KBM-7 (cell line): ENCODE measurements at places on chromosomes 4 and X.

GRCh38 chrX:53621418-53621986 is 65.0 kb downstream of the HUWE1 start:
- DNase-seq, result no peak

DNA sequence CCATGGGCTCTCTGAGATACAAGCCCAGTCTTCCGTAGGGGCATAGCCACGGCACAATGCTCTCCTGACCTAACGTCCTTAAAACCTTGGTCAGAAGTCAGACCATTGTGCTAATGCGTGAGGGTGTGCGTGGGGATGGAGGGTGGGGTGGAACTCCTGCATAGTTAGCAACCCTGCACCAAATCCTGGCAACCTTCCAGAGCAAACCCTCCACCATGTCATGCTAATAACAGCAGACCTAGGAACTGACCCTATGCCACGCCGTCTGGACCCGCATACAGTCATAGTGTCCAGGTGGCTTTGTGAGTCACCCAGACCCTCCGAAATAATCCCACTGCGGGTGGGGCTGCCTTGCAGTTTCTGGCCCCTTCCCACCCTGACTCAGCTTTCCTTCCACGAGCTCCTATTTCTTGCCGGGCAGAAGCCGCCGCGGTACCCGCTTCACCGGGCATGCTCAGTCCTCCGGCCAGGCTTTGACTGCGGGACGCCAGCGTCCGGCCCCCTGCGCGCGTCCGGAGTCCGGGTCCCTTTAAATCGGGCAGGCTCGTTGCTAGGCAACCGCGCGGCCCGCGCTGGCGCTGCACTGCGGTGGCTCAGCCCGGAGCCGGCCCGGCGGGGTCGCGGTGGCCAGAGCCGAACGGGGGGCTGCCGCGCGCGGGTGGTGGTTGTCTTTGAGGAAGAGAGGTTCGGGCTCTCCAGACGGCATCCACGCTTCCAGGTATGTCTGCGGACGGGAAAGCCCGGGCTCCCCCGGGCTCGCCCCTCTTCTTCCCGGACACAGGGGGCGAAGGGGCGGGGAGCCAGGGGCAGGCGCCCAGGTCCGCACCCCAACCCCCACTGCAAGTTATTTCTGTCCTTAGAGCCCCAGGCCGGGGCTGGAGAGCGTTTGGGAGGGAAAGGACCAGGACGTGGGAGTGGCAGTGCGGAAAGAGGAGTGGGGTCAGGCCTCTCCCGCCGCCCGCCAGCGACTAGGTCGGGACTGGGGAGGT is at the start of gene CCDC160:
CCDC160 (plus strand) TSS at position 557 of the 989 bp plus-strand sequence. CDS start 7,619 bp downstream, outside the sequence.
- DNase-seq, result peak; percentile 16

GRCh38 chr4:29726938-29727337 is 993.2 kb upstream of the PCDH7 start:
- DNase-seq, result no peak

DNA sequence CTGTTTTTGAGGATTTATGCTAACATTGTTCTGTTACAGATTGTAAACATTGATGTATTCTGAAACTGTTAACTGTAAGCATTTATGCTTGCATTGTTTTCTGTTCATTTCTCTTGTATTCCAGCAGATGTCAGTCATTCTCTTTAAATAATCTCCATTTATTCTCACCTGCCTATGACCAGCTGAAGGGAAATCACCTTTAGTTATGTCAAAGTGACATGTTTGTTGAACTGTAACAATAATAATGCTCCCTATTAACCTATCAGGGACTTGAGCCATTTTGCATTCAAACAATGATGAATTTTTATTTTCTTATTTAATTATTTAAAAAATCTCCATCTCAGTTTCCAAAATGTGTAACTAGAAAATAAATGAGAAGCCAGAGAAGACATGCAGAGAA is 58.0 kb downstream of the SPCS3 start:
- DNase-seq, result no peak

GRCh38 chrX:130625386-130625785 is 223.6 kb downstream of the RBMX2 start:
- no peak for DNase-seq

GRCh38 chr4:176360446-176360845 is 40.7 kb downstream of the SPCS3 start:
- DNase-seq, result no peak

- DNase-seq, result no peak
Measured at GRCh38 chr4:52873191-52873590, 11.1 kb downstream of the RASL11B start.

- peak; percentile 32 for DNase-seq
Measured at GRCh38 chrX:23554304-23554703, 113.0 kb upstream of the PRDX4 start.

GRCh38 chr4:172751550-172751949 is 417.1 kb upstream of the GALNT7 start:
- no peak for DNase-seq

DNA sequence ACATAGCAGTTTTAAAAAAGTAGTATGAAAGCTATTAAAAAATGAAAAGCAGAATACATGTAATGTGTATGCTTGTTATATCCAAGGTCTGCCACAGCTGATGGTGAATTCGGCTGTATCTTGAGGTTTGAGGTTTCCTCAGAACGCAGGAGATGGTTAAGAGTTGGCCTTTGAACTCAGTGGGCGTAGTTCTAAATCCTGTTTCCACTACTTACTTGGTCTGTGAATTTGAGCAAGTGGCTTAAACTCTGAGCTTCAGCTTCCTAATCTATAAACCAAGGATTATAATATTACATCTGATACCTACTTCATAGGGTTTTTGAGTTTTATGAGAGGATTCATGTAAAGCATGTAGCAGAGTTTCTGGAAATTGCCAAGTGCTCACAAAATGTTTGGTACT is 125.2 kb downstream of the STIM2 start:
- peak; percentile 27 for DNase-seq

DNA sequence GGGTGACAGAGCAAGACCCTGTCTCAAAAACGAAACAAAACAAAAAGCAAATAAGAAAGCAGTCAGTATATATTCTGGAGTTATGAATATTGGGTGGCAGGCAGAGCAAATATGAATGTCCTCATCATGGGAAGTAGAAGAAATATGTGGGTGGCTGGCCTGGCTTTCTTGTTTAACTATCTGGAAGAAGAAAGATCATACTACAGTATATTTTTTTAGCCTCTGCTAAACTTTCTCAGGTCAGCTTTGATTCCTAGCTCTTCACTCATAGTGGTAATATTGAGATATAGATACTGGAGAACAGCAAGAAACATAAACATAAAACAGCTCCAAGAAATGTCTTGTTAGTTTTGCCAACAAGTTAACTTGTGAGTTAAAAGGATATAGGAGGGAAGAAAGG is 192.5 kb downstream of the SOWAHB start:
- no peak for DNase-seq

- no peak for DNase-seq
Measured at GRCh38 chr4:182073278-182073677, 169.9 kb upstream of the TENM3 start.

DNA sequence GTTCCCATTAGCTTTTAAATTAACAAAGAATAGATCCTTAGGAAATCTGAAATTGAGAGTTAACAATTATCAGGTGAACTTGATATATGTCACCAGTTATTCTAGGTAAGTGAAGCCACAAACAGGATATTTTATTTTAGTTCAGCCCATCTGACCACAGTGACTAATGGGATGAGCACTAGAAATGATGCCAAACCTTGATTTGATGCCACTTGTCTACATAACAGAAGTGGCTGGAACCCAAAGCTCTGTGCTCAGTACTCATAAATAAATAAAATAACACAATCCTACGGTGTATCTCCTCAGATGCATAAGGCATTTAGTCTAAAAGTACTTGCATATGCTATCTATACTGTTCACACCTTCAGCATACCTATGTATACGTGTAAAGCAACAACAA is 12.2 kb downstream of the SLITRK4 start:
- no peak for DNase-seq

- DNase-seq, result no peak
Measured at GRCh38 chrX:137548261-137548660, 17.7 kb upstream of the ZIC3 start.

GRCh38 chr4:150056569-150056968 is 21.7 kb upstream of the DCLK2 start:
- no peak for DNase-seq

DNA sequence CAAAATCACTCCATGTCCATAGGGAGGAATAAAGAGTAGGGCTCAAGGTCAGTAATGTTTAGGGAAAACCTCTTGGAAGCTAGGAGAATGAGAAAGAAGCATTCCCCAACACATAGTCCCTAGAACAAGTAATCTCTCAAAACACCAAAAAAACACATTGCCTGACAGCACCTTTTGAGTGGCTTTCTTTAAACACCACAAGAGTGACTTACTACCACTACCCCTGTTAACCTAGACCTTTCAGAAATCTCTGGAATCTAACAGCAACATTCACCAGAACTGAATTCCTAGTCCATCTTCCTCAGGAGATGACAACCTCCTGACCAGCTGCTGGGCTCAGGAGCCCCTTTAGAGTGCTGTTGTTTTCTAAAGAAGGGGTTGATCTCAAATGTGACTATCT is 142.2 kb downstream of the SOWAHB start:
- DNase-seq, result no peak

DNA sequence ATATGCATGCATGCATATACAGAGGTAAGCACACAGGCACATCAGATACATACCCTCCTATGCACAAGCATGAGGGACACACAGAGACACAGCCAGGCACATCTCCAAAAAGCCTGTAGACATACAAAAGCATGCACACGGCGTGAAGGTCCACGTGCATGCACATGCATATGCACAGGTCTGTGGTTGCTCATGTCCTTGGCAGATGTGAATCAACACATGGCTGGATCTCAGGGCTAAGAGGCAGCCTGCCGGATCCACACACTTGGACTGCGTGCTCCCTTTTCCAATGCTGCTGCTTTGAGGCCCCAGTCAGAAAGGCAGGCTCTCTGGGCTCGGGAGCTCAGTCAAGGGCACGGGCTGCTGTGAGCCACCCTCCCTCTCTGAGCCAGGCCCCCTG is 3.6 kb downstream of the STARD8 start:
- no peak for DNase-seq

DNA sequence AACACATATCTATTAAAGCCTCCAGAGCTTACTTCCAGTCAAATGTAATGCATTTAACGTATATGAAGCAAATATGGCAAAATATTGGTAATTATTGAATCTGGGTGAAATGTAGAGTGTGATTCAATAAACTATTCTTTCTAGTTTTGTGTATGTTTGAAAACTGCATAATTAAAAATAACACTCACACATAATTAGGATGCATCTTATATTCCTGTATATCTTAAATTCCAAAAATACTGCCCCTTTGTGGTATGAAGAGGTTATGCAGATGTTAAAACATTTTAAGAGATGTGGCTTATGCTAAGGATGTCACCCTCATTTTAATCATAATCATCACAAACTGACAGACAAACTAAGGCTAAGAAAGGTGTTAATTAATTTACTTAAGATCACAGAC is 182.9 kb downstream of the COX18 start:
- peak; percentile 5 for DNase-seq

DNA sequence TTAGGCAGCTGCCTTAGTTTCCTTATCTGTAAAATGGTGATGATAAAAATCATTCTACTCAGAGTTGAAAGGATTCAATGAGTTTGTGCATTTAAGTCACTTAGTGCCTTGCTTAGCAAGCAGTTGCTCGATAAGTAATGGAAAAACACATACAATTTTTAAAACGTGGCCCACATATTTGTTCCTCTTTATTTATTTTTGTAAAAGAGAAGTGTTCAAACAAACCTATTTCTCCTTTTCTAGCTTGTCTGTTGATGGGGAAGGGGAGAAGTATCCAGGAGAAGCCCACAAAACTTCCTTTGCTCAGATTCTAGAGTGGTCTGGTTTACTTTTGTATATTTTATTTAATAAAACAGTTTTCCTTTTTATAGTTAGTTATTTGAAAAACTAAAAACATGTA is 3.3 kb upstream of the HPGDS start:
- DNase-seq, result no peak

DNA sequence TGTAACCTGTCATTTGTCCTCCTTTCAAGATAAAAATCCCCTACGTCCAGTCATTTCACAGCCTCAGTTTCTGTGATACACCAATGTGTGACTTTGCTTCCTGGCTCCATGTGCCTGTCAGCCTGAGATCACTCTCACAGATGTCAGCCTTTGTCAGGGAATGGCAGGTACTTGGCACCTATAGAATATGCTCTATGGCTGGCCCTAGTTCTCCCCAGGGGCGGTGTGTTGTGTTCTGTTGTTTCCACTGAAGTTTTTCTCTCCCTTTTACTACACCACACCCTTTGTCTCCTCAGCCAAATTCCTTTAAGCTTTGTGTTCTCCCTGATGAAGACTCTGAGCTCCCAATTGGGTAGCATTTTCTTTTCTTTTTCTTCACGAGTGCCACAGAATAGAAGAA is 81.7 kb downstream of the ALPK1 start:
- no peak for DNase-seq

GRCh38 chr4:16337936-16338335 is 111.7 kb upstream of the TAPT1 start:
- no peak for DNase-seq

- peak; percentile 84 for DNase-seq
Measured at GRCh38 chrX:71107762-71108360, 1.3 kb upstream of the CXorf65 start.

DNA sequence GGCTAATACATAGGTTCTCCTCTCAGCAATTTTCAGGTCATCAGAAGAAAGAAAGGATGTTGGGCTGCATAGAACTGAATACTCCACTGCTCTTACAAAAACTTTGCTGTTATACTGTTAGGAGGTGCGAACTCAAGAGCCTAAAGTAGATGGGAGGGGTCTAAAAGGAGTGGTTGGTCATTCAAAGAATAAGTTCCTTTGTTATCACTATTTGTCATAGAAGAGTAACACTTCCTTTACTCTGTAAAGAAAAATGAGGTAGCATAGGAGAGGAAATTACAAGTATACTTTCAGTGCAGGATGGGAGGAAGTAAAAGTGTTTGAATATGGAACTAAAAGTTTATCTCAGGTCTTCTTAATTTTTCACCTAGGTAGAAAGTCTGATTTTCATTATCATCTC is 61.5 kb downstream of the CCNI start:
- no peak for DNase-seq

GRCh38 chr4:110275871-110276270 is 77.5 kb upstream of the ELOVL6 start:
- no peak for DNase-seq

DNA sequence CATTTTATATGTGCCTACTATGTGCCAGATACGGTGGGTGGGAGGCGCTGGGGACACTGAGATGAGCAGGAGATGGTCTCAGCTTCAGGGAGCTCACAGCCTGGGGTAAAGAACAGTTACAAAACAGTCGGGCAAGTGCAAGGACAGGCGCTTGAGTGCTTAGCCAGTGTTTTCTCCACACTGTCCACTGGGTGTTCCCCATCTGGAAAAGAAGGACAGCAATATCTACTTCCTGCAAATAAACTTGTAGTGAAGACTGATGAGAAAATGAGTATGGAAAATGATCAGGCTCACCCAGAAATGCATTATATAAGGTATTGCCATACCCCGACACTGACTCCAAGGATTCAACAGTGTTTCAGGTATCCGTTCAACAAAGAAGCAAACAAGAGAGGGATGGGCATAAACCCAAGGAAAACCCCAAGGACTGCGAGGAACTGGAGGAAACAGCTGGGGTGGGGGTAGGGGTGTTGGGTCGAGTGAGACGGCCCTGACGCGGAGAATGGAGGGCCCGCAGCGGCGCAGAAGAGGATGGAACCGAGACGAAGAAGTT is 835 bp downstream of the TMEM185A start:
- DNase-seq, result peak; percentile 53
